CD4-positive, alpha-beta T cell (primary cell): ENCODE measurements at places on chromosomes 3 and 15. TPM values are rescaled to one million over a fixed set of nuclear protein-coding genes. Genes with fewer than 3 reads are reported as not detected.
A peak's percentile ranks its signal among the peaks of the same experiment; 100 is the strongest.

GRCh38 chr3:188827576-188827975, 344.2 kb upstream of the TPRG1 start:
- H3K4me1 ChIP-seq: no peaks in the 10 kb centered on the region
- DNase-seq: no peak
- H3K36me3 ChIP-seq: no peaks in the 10 kb centered on the region

DNA sequence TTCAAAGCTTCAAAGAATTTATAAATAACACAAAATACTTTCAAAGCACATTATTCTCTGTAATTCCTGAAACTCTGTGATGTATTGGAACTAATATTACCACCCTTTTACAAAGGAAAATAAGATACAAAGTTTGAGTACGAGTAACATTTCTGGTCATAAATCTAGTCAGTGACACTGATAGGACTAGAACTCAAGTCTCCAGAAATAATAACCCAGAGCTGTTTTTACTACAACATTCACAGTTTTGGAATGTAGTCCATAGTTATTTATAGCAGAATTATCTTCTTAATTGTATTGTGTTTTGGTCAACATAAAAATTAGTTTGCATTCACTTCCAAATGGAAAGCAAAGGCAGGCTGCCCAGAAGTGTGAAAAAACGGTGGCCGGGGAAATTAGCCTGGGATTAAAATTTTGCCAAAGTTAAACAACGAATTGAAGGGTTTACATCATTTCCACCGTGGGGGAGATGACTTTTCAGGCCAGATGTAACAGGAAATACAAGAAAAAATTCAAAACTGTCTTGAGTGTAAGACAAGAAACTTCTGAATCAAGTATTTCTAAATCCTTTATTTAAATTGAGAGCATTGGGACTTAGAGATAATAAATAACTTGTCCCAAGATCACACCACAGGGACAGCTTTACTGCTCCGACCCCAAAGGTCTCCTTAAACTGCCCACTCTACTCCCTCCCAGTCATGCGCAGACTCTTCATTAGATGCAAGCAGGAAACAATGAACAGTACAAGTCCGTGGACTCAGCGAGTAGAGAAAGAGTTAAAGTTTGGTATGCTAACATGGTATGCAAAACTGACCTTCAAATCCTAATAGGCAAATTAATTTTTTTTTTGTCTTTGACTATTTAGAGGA, 74.3 kb upstream of the VGLL4 start:
- peaks cover 19% of the 10 kb centered on the region for H3K4me1 ChIP-seq
- H3K36me3 ChIP-seq: no peaks in the 10 kb centered on the region
- peak overlapping the region; percentile 75 for H3K4me3 ChIP-seq
- H3K27me3 ChIP-seq: no peaks in the 10 kb centered on the region
- H3K27ac ChIP-seq: peak overlapping the region; percentile 49

DNA sequence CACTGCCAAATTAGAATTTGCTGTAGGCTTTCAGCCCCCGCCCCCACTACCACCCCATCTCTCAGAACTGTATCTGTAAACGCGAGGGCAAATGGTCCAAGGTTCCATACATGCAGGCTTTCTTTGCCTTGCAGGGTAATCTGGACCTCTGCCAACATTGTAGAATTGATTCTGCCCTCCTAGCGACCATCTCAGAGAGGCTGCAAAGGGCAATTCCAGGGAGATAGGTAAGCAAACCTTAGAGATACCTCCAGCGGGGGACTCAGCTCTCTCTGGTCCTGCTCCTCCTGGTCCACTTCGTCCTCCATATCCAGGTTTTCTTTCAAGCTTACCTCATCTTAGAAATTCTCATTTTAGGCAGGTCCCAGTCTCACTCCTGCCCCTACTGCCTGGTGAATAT, 64.4 kb downstream of the SLMAP start:
- no peak overlapping the region for H3K27ac ChIP-seq
- DNase-seq: no peak
- no peaks in the 10 kb centered on the region for H3K36me3 ChIP-seq
- H3K4me1 ChIP-seq: peaks cover 2% of the 10 kb centered on the region
- no peak overlapping the region for H3K4me3 ChIP-seq

DNA sequence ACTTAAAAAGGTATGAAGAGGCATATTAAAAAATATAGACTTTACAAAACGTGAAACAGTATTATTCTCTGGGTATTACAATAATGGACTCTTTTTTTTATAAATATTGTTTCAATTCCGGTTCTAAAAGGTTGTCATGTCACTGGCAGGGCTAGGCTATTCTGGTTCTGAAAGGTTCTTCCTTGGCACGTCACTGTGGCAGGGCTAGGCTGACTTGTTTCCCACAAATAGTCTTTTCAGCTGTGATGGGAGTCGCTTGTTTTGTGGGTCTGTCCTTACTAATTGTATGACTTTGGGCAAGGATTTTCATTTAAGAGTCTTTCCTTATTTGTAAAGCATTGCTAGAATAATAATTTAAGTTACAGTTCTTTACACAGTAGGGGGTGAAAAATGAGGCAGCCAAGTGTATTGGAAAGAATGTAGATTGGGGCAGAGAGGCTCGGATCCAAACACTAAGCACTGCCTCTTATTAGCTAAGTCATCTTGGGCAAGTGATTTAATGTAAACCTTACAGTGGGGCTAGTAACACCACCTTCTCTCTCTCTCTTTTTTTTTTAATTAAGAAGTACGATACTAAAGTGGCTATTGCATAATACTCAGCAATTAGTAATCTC, 12.4 kb upstream of the MELTF start:
- no peak overlapping the region for H3K4me3 ChIP-seq
- no peak overlapping the region for H3K27ac ChIP-seq
- DNase-seq: no peak

- H3K36me3 ChIP-seq: peaks cover 8% of the 10 kb centered on the region
- no peaks in the 10 kb centered on the region for H3K4me1 ChIP-seq
- no peak overlapping the region for H3K4me3 ChIP-seq
- DNase-seq: no peak
- no peaks in the 10 kb centered on the region for H3K27me3 ChIP-seq
These were observed 25.3 kb downstream of the PLXNA1 start for GRCh38 chr3:127008236-127008635.

DNA sequence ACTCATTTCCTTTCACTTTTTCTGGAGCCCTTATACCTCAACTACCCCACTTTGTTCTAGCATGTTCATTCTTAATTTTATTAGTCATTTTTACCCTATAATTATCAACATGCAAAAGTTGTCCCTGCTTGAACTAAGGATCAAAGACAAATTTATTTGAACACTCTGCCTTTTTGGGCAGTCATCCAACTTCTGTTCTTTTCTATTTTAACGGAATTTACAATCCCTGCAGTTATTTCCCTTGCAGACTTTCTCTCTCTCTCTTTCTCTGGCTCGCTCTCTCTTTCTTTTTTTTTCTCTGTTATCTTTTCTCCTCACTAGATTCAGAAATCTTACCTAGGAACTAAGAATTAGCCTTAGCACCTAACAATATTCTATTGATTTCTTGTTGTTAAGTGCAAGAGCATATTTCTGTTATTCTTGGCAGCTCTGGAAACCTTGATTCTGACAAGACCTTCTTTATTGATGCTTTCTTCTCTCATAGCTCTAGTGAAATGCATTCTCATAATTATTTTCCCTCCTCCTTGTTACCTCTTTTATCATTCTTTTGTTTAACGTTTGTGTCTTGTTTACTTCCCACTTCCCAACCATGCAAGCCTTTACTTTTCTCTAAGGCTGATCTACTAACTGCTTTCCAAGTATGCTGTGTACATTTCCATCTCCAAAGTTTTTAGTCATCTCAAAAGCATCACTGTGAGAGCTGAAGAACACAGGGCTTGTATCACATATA, 951.6 kb downstream of the DIPK2A start:
- no peaks in the 10 kb centered on the region for H3K27me3 ChIP-seq
- DNase-seq: no peak
- no peaks in the 10 kb centered on the region for H3K36me3 ChIP-seq
- H3K27ac ChIP-seq: no peak overlapping the region
- no peaks in the 10 kb centered on the region for H3K4me1 ChIP-seq
- no peak overlapping the region for H3K4me3 ChIP-seq

DNA sequence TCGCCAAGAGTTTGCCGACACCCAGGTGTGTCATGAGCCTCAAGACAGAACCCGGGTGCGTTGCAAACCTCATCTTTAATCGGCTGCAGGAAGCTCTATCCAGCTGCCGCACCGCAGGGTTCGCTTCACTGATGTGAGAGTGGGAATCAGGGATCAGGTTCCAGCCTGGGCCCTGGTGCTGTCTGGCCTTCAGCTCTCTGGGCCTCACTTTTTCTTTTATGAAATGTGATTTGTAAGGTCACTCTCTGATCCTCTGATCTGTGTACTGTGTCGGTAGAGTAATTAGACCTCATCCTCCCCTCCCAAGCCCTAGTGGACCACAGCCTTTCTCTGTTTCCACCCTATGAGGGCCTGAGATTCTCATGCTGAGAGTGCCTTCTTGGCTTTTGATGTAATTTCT, 202.8 kb upstream of the UBE2E1 start:
- H3K4me1 ChIP-seq: no peaks in the 10 kb centered on the region
- H3K4me3 ChIP-seq: no peak overlapping the region
- H3K27ac ChIP-seq: no peak overlapping the region

GRCh38 chr3:79885407-79885806, 117.6 kb upstream of the ROBO1 start:
- no peaks in the 10 kb centered on the region for H3K27me3 ChIP-seq
- no peak overlapping the region for H3K27ac ChIP-seq
- DNase-seq: no peak

DNA sequence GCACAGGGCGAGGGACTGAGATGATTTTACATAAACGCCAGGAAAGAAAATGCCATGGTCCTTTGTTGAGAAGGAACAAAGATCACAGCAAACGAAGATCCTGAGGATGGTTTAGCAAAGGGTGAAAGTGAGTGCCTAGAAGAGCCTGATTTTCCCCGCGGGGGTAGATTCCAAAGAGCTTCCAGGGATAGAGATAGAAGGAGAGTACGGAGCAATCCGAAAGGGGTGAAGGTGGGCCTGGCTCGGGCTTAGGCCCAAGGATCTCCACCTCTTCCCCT, 977 bp downstream of the CDC25A start:
- no peak for DNase-seq
- no peak overlapping the region for H3K27ac ChIP-seq
- peaks cover 18% of the 10 kb centered on the region for H3K4me1 ChIP-seq
- no peaks in the 10 kb centered on the region for H3K36me3 ChIP-seq
- H3K4me3 ChIP-seq: peak overlapping the region; percentile 92
- peaks cover 9% of the 10 kb centered on the region for H3K27me3 ChIP-seq

- no peak overlapping the region for H3K27ac ChIP-seq
- no peak for DNase-seq
- no peaks in the 10 kb centered on the region for H3K27me3 ChIP-seq
These were observed 970.6 kb downstream of the DIPK2A start for GRCh38 chr3:144942093-144942837.

GRCh38 chr3:45865563-45865962, 20.8 kb upstream of the CCR9 start:
- no peaks in the 10 kb centered on the region for H3K36me3 ChIP-seq
- no peak overlapping the region for H3K27ac ChIP-seq
- no peak overlapping the region for H3K4me3 ChIP-seq
- peaks cover 8% of the 10 kb centered on the region for H3K27me3 ChIP-seq
- no peak for DNase-seq

- no peaks in the 10 kb centered on the region for H3K27me3 ChIP-seq
- no peak overlapping the region for H3K4me3 ChIP-seq
- no peak for DNase-seq
- H3K4me1 ChIP-seq: no peaks in the 10 kb centered on the region
- H3K36me3 ChIP-seq: no peaks in the 10 kb centered on the region
These were observed 143.7 kb downstream of the NR2F2 start for GRCh38 chr15:96474231-96474664.

DNA sequence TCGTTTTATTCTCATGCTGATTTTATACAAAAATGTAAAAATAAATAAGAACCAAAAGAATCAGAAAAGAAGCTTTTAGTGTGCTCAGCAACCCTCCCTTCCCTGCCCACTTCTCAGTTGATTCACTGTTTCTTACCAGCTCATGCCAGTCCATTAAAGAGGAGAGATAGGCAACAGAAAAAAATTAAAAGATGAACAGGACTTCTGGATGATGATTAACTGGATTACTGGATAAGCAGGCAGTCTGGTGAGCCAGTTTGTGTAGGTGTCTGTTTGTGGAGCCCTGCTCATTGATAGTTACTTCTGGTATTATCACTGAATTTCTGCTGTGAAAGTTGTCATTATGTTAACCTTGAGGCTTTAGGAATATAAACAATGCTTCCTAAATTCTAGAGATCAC, 15.1 kb upstream of the GPR171 start:
- no peaks in the 10 kb centered on the region for H3K36me3 ChIP-seq
- H3K27ac ChIP-seq: no peak overlapping the region
- H3K4me3 ChIP-seq: no peak overlapping the region
- no peak for DNase-seq
- H3K27me3 ChIP-seq: no peaks in the 10 kb centered on the region

DNA sequence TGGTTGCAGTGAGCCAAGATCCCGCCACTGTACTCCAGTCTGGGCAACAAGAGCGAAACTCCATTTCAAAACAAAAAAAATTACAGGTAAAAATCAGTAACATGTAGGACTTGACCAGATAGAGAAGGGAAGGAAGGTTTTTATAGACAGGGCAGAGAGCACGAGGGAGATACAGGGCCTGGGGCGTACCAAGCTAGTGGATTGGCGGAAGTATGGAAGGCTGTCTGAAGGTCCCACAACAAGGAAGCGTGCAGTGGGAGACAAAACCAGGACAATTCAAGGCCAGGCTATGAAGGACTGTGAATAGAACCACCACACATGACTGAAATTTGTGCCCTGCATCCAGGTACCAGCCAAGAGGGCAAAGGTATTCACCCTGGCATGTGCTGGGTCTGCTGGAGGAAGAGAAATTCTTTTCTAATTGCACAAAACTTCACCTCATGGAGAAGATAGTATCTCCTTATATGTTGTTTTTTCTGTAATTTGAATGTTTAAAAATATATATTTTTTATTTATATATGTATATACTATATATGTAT, 33.0 kb upstream of the BCL2A1 start:
- no peak for DNase-seq
- no peaks in the 10 kb centered on the region for H3K27me3 ChIP-seq
- no peaks in the 10 kb centered on the region for H3K4me1 ChIP-seq

DNA sequence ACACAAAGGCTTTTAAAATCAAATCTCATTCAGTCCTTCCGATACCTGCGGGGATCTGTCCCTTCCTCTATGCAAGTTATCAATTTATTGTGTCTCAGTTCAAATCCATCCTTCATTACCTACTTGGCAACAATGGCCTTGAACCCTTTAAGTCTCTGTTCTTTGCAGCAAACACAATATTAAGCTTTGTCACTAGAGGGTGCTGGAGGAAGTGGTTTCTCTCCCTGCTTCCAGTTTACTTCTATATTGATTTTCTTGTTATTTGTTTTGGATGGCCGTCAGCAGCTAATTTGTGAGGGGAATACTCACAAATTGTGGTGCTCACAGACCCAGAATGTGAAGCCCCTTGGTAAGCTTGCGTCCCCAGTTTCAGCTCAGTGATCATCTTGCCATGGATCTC, 278.3 kb downstream of the FGF12 start:
- DNase-seq: no peak
- no peak overlapping the region for H3K27ac ChIP-seq
- peaks cover 9% of the 10 kb centered on the region for H3K27me3 ChIP-seq
- no peak overlapping the region for H3K4me3 ChIP-seq
- no peaks in the 10 kb centered on the region for H3K36me3 ChIP-seq

SERPINI2 gene
- total RNA-seq: not detected

CCDC66 gene
- total RNA-seq: 101 TPM

UNC13C gene
- not detected for total RNA-seq

TGM5 gene
- not detected for total RNA-seq

CGGBP1 gene
- total RNA-seq: 88.7 TPM

CHRNA3 gene
- not detected for total RNA-seq

RHOV gene
- total RNA-seq: 0.36 TPM

ALDH1L1 gene
- total RNA-seq: not detected

SPESP1 gene
- not detected for total RNA-seq
